Caco-2 (cell line): ENCODE measurements at places on chromosomes 1 and 21. TPM values are rescaled to one million over a fixed set of nuclear protein-coding genes. Genes with fewer than 3 reads are reported as not detected.

The CAPN9 gene
- total RNA-seq, result 0.28 and 0.39 TPM in 2 replicates

The DIPK1A gene
- 2.3 and 3.0 TPM in 2 replicates for total RNA-seq

The ZBTB8B gene
- not detected in 2 replicates for total RNA-seq

The CNR2 gene
- total RNA-seq, result not detected in 2 replicates

The LHX8 gene
- not detected in 2 replicates for total RNA-seq

DNA sequence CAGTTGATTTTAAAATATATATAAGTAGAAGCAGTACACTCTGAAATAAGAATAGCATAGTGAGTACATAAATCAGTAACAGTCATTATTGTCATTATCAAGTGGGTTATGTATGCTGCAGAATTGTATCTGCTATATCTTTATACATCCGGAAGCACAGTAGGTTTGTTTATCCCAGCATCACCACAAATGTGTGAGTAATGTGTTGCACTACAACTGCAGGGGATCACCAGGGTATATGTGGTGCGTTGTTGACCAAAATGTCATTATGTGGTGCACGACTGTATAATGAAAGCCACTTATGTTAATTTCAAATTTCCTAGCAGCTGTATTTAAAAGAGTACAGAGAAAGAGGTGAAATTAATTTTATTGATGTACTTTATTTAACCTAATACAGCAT is 87.7 kb upstream of the GADD45A start:
- DNase-seq, result no peak
- H3K4me1 ChIP-seq, result no peaks in the 10 kb centered on the region
- H3K36me3 ChIP-seq, result no peaks in the 10 kb centered on the region
- H3K27ac ChIP-seq, result no peak overlapping the region
- H3K27me3 ChIP-seq, result no peaks in the 10 kb centered on the region
- H3K4me3 ChIP-seq, result no peak overlapping the region

DNA sequence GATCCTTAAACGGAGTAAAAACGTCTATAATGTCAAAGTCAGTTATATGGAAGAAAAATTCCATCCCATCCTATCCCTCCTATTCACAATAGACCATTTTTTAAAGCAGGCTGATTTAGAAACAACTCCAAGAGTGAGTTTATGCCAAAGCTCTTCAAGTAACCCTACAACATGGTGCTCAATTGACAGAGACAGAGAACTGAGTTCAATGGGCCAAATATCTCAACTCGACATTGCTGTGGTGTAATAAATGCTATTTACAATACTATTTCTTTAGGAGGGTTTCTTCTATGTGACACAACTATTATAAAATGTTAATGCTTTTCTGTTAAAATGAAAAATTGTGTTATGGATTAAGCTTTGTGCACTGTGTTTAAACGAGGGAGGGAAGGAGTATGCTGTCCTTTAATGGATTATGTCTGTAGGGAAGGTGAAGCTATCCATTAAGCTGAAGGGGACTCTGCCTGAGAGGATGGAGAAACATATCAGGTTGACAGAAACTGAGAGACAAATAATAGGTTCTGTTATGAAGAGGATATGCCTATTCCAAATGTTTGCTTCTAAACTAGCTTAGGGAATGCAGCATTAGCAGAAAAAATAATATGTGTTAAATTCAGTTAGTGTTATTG is 362.5 kb upstream of the CHRM3 start:
- no peaks in the 10 kb centered on the region for H3K27me3 ChIP-seq
- H3K4me3 ChIP-seq, result no peak overlapping the region
- H3K36me3 ChIP-seq, result no peaks in the 10 kb centered on the region
- no peak for DNase-seq
- H3K27ac ChIP-seq, result no peak overlapping the region
- H3K4me1 ChIP-seq, result no peaks in the 10 kb centered on the region

DNA sequence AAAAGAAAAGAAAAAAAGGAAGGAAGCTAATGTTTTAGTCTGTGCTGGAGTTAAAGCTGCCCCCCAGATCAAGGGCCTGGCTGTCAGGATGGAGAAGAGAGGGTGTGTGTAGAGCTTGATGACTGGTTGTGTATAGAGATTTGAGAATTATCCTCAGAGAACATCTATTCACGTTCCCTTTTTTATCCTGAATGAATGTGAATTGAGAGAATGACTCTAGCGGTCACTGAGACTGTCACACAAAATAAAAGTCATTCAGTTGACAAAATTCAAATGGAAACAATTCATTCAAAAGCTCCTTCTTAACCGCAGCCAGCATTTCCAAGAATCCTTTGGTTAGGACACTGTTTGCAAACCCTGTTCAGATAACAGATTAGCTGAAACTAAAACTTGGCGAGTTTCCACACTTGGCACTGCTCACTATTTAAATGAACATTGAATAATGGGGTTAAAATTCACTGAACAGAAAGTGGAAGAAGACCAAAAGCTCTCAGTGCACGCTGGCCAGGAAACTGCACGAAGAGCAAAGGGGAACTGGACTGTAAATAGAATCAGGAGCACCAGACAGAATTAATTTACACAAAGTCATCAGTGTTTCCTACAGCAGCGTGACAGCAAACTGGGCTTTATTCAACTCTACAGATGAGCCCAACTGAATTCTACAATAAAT is 13.6 kb upstream of the FAM89A start:
- no peak overlapping the region for H3K4me3 ChIP-seq
- H3K27me3 ChIP-seq, result no peaks in the 10 kb centered on the region
- H3K36me3 ChIP-seq, result no peaks in the 10 kb centered on the region

- H3K27ac ChIP-seq, result peak overlapping the region; percentile 29
- no peaks in the 10 kb centered on the region for H3K4me1 ChIP-seq
- no peaks in the 10 kb centered on the region; the same call in 1 of the 2 replicates for H3K36me3 ChIP-seq
- no peak for DNase-seq
- no peak overlapping the region for H3K4me3 ChIP-seq
These were observed 24.4 kb downstream of the CD55 start for GRCh38 chr1:207345644-207346477.

GRCh38 chr21:25385911-25386474 is 221.3 kb downstream of the MRPL39 start:
- no peaks in the 10 kb centered on the region for H3K27me3 ChIP-seq
- H3K4me1 ChIP-seq, result no peaks in the 10 kb centered on the region
- no peak overlapping the region for H3K4me3 ChIP-seq
- no peak overlapping the region for H3K27ac ChIP-seq
- H3K36me3 ChIP-seq, result no peaks in the 10 kb centered on the region

DNA sequence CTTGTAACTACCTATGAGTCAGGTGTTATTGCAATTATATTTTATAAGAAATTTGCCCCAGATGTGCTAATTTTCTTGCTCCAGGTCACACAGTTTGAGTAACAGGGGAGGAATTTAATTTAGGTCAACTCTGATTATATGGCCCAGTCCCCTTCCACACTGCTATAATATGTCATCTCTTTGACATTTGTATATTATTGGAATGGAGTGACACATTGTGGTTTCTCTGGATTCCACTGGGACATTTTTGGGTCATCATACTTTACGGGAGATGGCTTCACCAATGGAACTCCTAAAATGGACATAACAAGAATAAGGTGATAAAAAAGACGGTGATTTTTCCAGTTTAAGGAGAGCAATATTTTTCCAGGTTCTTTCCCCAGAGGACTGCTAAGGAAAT is 191.2 kb downstream of the DISC1 start:
- no peaks in the 10 kb centered on the region for H3K4me1 ChIP-seq
- H3K4me3 ChIP-seq, result no peak overlapping the region
- H3K27me3 ChIP-seq, result no peaks in the 10 kb centered on the region
- no peak for DNase-seq
- no peaks in the 10 kb centered on the region for H3K36me3 ChIP-seq

DNA sequence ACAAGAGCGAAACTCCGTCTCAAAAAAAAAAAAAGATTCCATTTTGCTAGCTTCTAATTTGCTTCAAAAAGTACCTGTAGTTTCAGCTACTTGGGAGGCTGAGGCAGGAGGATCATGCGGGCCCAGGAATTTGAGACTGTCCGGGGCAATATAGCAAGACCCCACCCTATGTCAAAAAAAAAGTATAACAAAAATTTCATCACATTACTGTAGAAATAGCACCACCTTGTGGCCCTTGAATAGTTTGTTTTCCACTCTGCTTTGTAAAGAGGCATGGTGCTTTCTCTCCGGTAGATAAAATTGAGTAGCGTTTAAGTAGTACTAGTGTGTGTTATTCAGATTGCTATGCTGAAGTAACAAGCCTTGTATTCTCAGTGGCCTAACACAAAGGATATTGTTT is 18.2 kb upstream of the MSTO1 start:
- no peak for DNase-seq
- H3K36me3 ChIP-seq, result no peaks in the 10 kb centered on the region
- H3K4me1 ChIP-seq, result no peaks in the 10 kb centered on the region

- no peaks in the 10 kb centered on the region for H3K4me1 ChIP-seq
- no peaks in the 10 kb centered on the region for H3K36me3 ChIP-seq
- no peak for DNase-seq
- no peaks in the 10 kb centered on the region for H3K27me3 ChIP-seq
- H3K27ac ChIP-seq, result no peak overlapping the region
These were observed 161.6 kb downstream of the GLUL start for GRCh38 chr1:182229921-182230491.
